ENCODE measurements at places on chromosomes 13 and 19.

DNA sequence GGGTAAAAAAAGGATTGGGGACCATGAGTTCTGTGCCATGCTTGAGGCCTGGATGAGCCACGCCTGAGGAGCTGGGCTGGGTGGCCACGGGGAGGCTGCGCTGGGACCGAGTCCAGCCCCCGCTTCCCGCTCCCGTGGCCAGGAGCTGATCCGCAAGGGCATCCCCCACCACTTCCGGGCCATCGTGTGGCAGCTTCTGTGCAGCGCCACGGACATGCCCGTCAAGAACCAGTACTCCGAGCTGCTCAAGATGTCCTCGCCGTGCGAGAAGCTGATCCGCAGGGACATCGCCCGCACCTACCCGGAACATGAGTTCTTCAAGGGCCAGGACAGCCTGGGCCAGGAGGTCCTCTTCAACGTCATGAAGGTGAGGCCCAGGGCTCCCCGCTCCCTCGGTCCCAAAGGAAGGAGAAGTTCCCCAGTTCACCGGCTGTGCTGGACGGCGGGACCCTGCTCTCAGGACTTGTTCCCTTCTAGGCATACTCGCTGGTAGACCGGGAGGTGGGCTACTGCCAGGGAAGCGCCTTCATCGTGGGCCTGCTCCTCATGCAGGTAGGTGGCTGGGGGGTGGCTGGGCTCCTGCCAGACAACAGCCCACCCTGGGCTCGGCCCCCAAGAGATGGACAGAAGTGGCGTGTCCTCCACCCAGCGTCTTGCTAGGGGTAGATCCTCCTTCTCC lies 18.9 kb downstream of the EVI5L start:
- H3K36me3 ChIP-seq: no peaks in the 10 kb centered on the region
- H3K4me1 ChIP-seq: peaks cover 15% of the 10 kb centered on the region
- H3K4me3 ChIP-seq: no peak overlapping the region
- peaks cover 5% of the 10 kb centered on the region for H3K27me3 ChIP-seq

DNA sequence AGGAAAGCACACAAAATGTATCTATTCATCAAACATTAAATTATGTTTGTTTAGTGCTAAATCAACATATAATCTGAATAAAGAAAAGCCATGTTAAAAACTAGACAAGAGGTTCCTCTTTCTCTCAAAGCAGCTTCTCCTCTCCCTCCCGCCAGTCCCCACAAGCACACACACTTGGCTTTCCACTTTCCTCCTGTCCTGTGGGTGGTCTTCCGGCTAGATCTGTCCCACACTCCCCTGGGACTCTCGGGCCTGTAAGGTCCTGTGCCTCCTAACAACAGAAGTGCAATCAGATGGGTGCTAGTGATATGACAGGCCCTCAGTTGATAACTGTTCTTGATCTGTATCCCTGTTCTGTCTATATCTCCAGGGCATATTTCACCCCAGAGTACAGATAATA lies 45.6 kb upstream of the RAP2A start:
- no peaks in the 10 kb centered on the region for H3K27me3 ChIP-seq
- H3K4me3 ChIP-seq: no peak overlapping the region
- H3K36me3 ChIP-seq: peaks cover 5% of the 10 kb centered on the region

GRCh38 chr13:80337288-80338081 lies 3.4 kb downstream of the SPRY2 start:
- peak overlapping the region; percentile 63 for H3K4me3 ChIP-seq
- H3K36me3 ChIP-seq: peaks cover 73% of the 10 kb centered on the region
- no peak for DNase-seq
- no peak overlapping the region for H3K27ac ChIP-seq

GRCh38 chr19:17335575-17335974 lies 920 bp upstream of the ANO8 start:
- H3K4me3 ChIP-seq: no peak overlapping the region
- peaks cover 15% of the 10 kb centered on the region for H3K4me1 ChIP-seq
- no peaks in the 10 kb centered on the region for H3K27me3 ChIP-seq
- peaks cover 31% of the 10 kb centered on the region for H3K36me3 ChIP-seq
- no peak overlapping the region for H3K27ac ChIP-seq
- DNase-seq: no peak

DNA sequence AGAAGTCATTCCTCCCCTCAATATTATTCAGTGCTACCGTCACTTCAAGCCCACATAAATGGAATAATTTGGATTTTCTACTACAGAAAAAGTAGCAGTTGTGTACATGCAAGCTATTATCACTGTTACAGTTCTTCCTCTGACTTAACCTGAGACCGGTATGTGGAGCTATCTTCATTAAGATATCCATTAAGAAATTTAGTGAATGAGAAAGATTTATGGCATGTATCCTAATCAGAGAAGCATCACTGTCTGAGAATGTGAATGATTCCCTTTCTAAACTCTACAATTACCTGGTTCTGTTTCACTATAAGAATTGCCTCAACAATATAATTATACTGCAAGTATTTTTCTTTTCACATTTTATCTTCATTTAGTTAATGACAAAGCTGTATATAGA lies 278.7 kb downstream of the KLF5 start:
- no peak overlapping the region for H3K27ac ChIP-seq
- no peaks in the 10 kb centered on the region for H3K36me3 ChIP-seq
- DNase-seq: no peak
- H3K27me3 ChIP-seq: no peaks in the 10 kb centered on the region

- peak overlapping the region; percentile 99 for H3K4me3 ChIP-seq
- H3K36me3 ChIP-seq: peaks cover 31% of the 10 kb centered on the region
- H3K4me1 ChIP-seq: peaks cover 17% of the 10 kb centered on the region
- H3K27ac ChIP-seq: peak overlapping the region; percentile 61
Observed at GRCh38 chr19:572743-573518, 535 bp downstream of the BSG start.

GRCh38 chr19:5228932-5229777 lies 111.5 kb downstream of the PTPRS start:
- no peak overlapping the region for H3K4me3 ChIP-seq
- H3K36me3 ChIP-seq: peaks cover 46% of the 10 kb centered on the region
- no peaks in the 10 kb centered on the region for H3K27me3 ChIP-seq
- no peak for DNase-seq

GRCh38 chr19:31275068-31275334 lies 74.2 kb downstream of the TSHZ3 start:
- no peak for DNase-seq
- H3K27me3 ChIP-seq: no peaks in the 10 kb centered on the region
- no peak overlapping the region for H3K4me3 ChIP-seq
- peaks cover 5% of the 10 kb centered on the region for H3K4me1 ChIP-seq
- no peak overlapping the region for H3K27ac ChIP-seq
- H3K36me3 ChIP-seq: no peaks in the 10 kb centered on the region

DNA sequence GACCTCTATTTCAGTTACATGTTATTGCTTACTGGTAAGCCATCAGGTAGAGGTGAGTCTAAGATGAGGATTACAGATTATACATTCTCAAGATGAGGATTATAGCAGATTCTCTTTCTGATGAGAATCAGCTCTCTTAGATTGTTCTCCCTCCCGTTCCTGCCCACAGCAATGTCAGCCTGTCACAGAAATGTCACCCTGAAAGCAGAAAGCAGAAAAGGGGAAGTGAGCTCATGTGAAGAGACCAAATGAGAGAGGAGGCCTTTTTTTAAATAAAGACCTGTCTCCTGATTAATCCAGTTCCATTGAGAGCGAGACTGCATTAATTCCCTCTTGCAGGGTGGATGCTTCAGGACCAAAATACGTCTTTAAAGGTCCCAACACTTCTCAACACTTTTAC lies 445.6 kb downstream of the KCTD12 start:
- no peak for DNase-seq
- no peaks in the 10 kb centered on the region for H3K4me1 ChIP-seq

GRCh38 chr13:110444226-110444653 lies 117.3 kb downstream of the RAB20 start:
- H3K4me1 ChIP-seq: peaks cover 15% of the 10 kb centered on the region
- no peak overlapping the region for H3K4me3 ChIP-seq

DNA sequence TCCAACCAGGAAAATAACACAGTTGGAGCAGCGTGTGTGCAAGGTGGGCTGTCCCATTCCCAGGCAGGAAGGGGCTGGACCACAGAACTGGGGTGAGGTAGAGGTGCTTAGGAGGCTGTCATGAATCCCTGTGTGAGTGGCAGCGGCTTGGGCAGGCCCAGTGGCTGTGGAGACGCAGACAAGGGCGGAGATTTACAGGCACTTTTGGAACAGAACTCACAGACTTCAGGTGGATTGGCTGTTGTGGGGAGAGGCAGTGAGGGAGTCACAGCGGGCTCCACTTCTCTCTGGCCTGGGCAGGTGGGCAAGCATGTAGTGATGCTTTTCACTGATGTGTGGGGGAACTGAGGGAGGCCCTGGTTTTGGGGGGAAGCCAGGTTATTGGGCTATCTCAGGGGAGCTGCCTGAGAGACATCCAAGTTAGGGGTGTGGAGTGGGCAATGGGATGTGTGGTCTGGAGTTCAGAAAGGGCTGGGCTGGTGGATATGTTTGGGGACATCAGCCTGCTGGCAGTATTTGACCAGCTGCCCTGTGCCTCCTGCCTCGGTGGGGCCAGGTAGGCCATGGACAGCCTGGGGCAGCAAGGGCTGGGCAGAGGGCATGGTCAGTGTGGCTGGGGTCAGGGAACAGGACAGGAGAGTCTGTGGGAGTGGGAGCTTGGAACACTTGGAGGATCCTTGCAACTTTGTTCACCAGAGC lies 27.0 kb upstream of the ZNF492 start:
- H3K27ac ChIP-seq: no peak overlapping the region
- H3K27me3 ChIP-seq: no peaks in the 10 kb centered on the region
- no peaks in the 10 kb centered on the region for H3K4me1 ChIP-seq
- H3K36me3 ChIP-seq: no peaks in the 10 kb centered on the region

GRCh38 chr19:18513868-18514267 lies 8.0 kb downstream of the ELL start:
- H3K27me3 ChIP-seq: no peaks in the 10 kb centered on the region
- no peak for DNase-seq
- H3K4me3 ChIP-seq: no peak overlapping the region

GRCh38 chr13:36445278-36445677 lies 13.0 kb downstream of the CCNA1 start:
- no peak overlapping the region for H3K27ac ChIP-seq
- peaks cover 12% of the 10 kb centered on the region for H3K27me3 ChIP-seq
- H3K4me1 ChIP-seq: no peaks in the 10 kb centered on the region
- no peak for DNase-seq

DNA sequence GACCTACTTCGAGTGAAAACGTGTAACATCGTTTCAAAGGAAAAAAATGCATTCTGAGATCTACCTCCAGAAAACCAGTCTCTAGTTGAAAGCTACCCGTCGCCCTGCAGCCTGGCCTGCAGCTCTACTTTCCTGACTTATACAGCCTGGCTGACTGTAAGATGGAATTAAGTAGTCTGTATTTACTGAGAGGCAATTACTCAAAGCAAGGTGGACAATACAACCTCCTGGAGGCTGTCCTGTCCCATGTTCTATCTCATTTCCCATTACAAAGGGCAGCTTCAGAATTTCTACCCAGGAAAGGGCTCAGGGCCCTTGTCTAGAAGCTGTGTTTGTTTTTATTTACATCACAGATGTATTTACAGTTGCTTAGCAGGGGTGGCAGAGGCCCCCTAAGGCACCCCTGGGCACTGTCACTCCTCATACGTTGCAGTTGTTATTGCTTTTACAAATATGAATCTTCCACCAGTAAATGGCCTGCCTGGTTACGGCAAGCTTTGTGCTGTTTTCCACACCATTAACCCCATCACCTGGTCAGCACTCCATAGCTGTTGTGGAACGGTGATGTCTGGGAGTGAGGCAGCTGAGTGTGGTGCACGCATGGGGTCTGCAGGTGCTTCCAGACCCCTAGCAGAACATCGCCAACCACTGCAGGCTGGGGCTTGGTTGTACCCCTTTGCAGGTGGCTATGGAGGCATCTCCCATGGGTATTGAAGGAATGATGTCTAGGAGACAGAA lies 46.3 kb upstream of the MTIF3 start:
- H3K4me1 ChIP-seq: no peaks in the 10 kb centered on the region
- DNase-seq: no peak
- H3K36me3 ChIP-seq: no peaks in the 10 kb centered on the region
- no peaks in the 10 kb centered on the region for H3K27me3 ChIP-seq
- no peak overlapping the region for H3K4me3 ChIP-seq

DNA sequence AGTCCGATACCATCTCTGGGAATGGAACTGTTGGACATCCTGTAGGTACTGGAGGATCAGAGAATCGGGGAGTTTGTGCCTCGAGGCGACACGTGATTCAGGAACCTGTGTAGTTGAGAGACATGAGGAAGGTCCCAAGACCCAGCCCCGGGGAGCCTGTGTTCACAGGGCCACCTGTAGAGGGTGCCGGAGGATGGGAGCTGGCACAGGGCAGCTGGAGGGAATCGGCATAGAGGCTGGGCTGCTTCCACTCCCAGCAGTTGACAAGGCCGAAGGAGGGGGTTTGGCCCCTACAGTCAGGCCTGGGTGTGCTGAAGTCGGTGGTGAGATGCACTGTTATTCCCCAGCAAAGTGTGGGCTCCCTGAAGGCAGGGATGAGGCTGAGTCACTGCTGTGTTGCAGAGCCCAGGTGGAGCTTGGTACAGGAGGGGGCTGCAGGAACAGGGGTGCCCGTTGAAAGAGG lies 2.5 kb upstream of the ISYNA1 start:
- H3K36me3 ChIP-seq: peaks cover 23% of the 10 kb centered on the region
- H3K4me1 ChIP-seq: peaks cover 30% of the 10 kb centered on the region
- H3K4me3 ChIP-seq: no peak overlapping the region
- H3K27ac ChIP-seq: peak overlapping the region; percentile 91
- H3K27me3 ChIP-seq: no peaks in the 10 kb centered on the region
- no peak for DNase-seq

DNA sequence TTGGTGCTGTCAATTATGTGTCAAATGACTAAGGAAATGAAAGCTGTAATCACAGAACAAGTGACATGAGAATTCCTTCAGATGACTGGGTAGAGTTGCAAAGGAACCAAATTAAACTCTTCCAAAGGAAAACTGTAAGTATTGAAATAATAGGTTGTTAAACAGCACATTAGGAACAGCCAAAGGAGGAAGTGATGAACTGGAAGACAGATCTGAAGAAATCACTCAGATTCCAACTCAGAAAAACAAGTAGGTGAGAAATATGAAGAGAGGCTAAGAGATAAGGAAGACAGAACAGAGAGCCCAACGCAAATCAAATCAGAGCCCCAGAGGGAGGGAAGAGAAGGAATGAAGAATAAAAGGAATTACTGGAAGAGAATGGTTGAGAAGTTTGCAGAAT lies 15.4 kb downstream of the TMEM161A start:
- H3K4me1 ChIP-seq: no peaks in the 10 kb centered on the region
- no peak overlapping the region for H3K4me3 ChIP-seq
- H3K27ac ChIP-seq: no peak overlapping the region
- no peaks in the 10 kb centered on the region for H3K27me3 ChIP-seq
- peaks cover 10% of the 10 kb centered on the region for H3K36me3 ChIP-seq

DNA sequence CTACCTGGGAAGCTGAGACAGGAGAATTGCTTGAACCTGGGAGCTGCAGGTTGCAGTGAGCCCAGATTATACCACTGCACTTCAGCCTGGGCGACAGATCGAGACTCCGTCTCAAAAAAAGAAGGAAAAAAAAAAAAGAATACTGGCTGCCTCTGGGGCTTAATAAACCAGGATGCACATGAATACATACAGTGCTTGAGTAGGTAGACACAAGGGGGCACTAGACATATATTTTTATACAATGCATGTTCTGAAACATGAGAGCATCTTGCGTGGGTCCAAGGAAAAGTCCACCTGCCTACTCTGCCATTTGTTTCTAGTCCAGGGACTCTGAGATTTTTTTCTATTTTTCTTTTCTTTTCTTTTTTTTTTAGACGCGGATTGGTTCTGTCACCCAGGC lies 31.2 kb downstream of the KEAP1 start:
- no peak for DNase-seq
- H3K27me3 ChIP-seq: no peaks in the 10 kb centered on the region
- no peaks in the 10 kb centered on the region for H3K36me3 ChIP-seq
- H3K27ac ChIP-seq: no peak overlapping the region
- H3K4me3 ChIP-seq: no peak overlapping the region

- H3K4me1 ChIP-seq: peaks cover 17% of the 10 kb centered on the region
- DNase-seq: peak; percentile 100
- H3K27ac ChIP-seq: no peak within 1 kb of the TSS
- peaks cover 14% of the 10 kb centered on the region for H3K36me3 ChIP-seq
Observed at GRCh38 chr19:4968462-4969291, at the start of gene KDM4B. TSS of gene KDM4B (plus strand) at chr19:4969113. CDS start at chr19:5032891, 63,778 bp downstream.

Measured in neuronal stem cell (in vitro differentiated cells).